Activated effector memory CD4-positive, alpha-beta T cell treated with Interleukin-2 at 50 U/mL for 16 hours (primary cell): ENCODE measurements at places on chromosomes 1 and 21.

DNA sequence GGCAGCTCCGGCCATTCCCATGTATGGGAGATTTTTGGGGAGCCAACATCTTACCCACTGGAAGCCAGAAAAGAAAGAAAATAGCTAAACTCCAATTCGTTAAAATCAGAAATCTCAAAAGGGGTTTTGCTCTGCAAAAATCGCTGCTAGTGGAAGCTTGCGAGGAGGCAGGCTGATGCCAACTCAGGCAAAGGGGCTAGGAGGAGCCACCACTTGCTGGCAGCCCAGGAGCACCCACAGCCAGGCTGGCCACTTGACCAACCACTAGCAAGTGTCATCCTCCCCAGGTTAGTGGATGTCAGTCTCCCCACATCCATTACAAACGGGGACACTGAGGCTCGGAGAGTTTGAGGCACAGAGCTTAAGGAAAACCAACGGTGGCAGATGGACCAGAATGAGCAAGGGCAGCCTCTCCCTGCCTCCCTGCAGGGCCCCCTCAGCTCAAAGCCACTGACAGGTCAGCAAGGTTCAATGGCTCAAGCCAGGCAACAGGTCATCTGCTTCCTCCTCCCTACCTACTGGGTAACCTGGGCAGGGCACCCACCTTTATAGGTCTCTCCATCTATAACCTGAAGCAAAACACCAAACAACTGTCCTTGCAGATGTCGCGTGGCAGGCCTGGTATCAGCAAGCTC is 10.8 kb downstream of the KCNN3 start:
- no peak for DNase-seq

DNA sequence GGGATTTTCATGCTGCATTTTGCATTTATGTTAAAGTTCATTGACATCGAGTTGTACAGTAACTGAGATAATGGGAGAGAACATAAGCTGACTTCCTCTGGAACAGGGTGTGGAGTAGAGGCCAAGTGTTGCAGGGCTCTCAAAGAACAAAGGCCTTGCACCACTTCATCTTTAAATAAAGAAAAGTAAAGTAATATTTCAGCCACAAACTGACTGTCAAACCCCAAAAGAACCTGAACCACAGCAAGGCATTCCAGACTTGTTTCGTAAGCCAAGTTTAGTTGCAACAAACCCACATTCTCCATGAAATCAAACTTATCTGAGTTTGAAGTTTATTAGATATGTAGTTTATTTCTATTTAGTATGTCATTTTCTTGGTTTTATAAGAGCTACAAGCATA is 19.1 kb upstream of the HMGCS2 start:
- no peak for DNase-seq

GRCh38 chr21:33308586-33309490 is 15.9 kb upstream of the IFNAR1 start:
- no peak for DNase-seq

- DNase-seq: no peak
Observed at GRCh38 chr1:114423455-114423854, 87.5 kb downstream of the TRIM33 start.

GRCh38 chr21:41666641-41667081 is 100.2 kb downstream of the RIPK4 start:
- no peak for DNase-seq

- DNase-seq: no peak
Observed at GRCh38 chr1:164659621-164660411, 100.8 kb downstream of the PBX1 start.

GRCh38 chr1:245958016-245958415 is 549.1 kb downstream of the SMYD3 start:
- no peak for DNase-seq

- no peak for DNase-seq
Observed at GRCh38 chr1:89894210-89895201, 73.7 kb downstream of the LRRC8D start.

DNA sequence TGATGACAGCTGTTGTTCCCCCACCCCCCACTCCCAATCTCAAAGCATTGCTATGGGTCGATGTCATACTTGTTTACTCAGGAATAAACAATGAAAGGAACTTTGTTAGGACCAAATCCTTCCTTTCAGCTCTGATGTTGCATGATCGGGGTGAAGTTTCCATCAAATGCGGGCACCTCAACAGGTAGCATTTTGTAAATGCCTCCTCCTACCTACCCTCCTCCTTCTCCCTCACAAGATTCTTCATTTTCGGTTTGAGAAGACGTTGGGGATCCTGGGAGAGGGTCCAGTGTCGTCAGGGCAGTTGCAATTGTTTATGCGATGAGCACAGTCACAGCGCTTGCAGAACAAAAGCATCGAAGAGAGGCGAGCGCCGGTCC is 758 bp upstream of the HUNK start:
- no peak for DNase-seq

DNA sequence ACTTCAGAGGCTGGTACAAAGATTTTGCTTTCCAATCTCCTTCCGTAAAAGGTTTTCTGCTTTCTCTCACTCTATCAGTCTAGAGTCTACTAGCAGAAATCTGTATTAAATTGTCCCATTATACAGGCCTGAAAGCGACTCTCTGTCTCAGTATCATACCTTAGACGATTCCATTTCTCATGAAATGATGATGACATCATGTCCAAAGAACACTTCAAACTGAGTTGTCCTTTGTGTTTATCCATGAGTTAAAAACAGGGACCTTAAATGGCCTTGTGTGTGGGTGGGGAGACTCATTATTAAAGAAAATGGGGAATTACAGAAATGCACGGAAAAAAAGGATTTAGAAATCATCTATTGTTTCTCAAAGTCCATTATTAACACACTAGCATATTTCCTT is 21.0 kb upstream of the SLC44A3 start:
- DNase-seq: no peak

DNA sequence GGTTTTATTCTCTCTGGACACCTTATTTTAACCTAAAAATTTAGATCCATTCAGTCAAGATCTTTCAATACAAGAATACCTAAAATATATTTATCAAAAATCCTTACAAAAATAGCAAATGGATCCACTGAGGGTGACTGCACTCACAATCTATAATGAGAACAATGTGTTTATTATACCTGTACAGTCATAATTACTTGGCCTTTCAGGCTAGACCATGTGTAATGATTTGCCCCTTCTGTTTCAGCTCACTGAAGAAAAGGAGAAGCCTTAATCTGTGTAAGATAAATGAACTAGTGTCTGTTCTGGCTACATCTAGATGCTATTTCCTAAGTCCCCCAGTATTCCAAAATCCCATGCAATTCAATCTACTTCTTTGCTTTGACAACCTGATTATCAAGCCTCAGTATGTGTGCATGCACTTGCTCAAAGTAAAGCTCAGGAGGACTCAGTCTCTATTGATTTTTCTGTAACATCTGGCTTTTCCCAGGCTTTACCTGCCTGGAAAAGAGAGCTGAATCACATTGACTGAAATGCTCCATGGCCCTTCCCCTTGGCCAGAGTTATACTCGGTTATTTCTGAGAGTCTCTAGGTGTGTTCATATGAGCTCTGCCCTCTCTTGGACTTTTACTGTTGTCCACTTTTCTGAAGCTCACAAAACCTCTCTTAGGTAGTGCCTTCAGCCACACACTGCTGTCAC is 27.6 kb downstream of the CRP start:
- DNase-seq: no peak

DNA sequence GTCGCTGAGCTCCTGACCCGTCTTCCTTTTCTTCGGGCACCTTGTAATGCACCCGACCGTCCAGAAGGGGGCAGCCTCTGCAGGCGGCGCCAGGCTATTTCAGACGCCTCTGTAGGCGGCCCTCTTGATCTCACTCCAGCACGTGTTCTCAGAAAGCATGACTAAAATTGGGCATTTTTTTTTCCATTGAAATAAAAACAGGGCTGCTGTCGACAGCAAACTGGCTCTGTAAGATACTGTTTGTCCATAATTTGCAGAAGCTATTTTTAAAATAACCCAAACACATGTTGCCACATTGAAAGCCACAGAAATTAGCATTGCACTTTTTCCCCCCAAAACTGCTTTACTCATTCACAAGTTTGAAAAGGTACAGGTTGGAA is 78.0 kb downstream of the STUM start:
- peak; percentile 63 for DNase-seq

- DNase-seq: no peak
Observed at GRCh38 chr1:113605146-113605545, 154.1 kb downstream of the PHTF1 start.

- DNase-seq: no peak
Observed at GRCh38 chr1:81836007-81836626, 35.4 kb downstream of the ADGRL2 start.

DNA sequence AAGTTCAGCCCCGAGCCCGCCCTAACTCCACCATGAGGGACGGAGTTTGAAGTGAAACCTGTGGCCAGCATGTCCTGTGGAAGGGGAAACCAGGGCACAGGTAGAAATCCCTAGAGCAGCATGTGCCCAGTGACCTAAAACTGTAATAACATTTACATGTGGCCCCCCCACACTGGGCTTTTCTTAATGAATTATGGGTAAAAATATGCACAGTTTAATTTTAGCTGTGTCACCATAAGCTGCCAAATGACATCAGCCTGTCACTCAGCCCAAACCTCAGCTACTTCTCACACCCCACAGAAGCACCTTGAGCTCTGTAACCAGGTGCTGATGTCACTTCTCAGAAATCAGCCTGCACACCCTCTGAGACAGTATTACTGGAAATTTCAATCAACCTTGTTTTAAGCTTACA is 50.0 kb upstream of the SLC19A1 start:
- DNase-seq: peak; percentile 58

DNA sequence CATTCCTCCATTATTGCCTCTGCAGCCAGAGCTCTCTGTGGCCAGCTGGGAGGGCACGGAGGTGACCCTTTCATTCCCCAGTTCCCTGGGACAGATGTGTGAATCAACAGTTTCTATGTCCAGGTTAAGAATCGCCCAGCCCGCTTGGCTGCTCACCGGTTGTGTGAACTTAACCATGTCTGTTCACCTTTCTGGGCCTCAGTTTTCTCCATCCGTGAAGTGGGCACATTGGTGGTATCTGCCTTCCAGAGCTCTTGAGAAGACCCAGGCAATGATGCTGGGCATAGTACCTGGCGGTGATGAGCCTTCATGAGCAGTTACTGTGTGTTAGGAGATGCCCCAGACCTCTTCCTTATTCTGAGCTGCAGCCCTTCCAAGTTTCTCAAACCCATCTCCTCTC is 238.3 kb downstream of the MATN1 start:
- DNase-seq: no peak

GRCh38 chr1:185316163-185317033 is 645 bp downstream of the IVNS1ABP start:
- DNase-seq: peak; percentile 82

DNA sequence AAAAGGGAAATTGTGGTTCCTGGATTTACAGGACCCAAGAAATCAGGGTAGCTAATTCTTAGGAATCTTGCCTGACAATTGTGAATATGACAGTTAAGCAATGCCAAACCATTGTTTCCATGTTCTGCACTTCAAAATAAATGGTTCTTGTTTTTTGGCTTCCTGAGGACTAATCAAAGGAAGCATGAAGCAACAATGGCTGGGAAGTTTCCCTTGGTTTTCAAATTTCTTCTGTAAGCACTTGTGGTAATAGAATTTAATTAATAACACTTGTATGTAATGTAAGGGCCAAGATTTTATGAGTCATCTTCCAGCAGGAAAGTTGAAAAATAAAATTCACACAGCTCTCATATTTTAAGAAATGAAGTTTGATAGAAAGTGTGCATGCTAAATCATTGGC is 31.7 kb downstream of the JAM2 start:
- no peak for DNase-seq

DNA sequence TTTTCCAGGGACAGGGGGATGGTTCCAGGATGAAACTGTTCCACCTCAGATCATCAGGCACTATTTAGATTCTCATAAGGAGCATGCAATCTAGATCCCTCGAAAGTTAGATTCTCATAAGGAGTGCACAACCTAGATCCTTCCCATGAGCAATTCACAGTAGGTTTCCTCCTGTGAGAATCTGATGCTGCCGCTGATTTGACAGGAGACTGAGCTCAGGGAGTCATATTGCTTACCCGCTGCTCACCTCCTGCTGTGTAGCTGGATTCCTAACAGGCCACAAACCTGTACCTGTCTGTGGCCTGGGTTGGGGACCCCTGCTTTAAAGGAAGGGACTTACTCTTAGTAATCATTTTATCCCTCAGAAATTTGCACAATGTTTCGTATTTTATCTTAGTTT is 9.3 kb downstream of the CTH start:
- DNase-seq: no peak

DNA sequence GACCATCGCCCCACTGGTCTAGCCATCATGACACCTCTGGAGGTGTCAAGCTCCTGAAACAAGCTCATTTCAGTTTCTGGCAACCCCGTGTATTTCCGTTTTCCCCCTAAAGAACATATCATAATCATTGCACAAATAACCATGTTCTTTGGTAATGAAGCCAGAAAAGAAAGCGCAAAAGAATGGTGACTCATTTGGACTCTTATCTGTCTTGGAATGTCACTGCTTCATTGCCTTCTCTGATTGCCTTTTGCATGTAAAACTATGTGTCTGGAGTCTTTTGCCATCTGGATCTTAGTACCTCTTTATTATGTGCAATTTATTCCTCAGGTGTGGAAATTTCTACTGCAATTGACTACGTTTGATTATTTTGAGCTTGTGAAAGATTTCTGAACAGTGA is 110.5 kb downstream of the COLGALT2 start:
- no peak for DNase-seq

GRCh38 chr1:54885807-54886723 is 930 bp downstream of the DHCR24 start:
- no peak for DNase-seq

DNA sequence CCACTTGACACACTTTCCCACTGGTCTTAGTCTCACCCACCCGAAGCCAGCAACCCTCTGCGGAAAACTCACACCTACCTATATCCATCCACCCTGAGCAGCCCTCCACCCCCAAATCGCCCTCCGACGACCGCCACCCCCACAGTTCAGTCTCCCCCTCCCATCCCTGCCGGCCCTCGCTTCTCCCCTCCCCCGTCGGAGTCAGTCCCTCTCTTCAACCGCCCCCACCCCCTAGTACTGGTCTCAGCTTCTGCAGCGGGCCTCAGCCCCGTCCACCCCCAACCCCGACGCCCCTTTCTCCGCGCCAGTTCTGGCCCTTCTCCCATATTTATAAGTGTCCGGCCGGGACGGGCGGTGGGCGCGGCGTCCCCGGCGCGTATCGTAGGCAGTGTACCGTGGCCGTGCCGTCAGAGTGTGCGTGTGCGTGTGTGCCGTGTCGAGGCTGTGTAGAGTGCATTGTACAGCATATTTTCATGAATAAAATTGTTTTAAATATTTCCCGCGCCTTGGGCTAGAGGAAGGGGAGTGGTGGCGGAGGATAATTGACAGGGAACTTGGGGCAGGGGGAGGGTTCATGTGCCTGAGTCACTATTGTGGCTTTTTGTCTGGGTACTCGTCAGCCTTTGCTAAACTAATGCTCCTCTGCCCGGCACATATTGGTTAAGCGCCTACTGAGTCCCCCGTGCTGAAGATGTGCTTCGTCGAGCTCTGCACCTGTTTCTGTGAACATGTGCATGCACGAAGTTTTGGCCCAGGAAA is 22.0 kb downstream of the FOXO6 start:
- DNase-seq: no peak

DNA sequence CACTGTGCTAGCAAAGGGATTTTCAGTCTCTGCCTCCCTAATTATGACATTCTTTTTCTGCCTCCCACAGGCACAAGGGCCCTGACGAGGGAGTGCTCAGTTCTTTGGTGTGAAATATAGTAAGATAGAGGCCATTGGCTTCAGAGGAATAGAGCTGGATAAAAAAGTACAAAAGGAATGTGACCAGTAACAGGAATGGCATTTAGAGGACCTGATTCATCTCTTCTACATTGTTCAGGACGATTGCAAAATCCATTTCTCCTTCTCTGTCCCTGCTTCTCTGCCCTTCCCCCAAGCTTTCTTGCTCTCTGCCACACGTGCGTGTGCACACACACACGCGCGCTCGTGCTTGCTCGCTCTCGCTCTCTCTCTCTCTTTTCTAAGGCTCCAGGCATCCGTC is 668.2 kb downstream of the KIF26B start:
- no peak for DNase-seq
